Vagina (tissue), 2 donors: ENCODE measurements at places on chromosomes 12 and 14.

- DNase-seq: no peak
Observed at GRCh38 chr12:92404921-92405320, 259.3 kb upstream of the BTG1 start.

DNA sequence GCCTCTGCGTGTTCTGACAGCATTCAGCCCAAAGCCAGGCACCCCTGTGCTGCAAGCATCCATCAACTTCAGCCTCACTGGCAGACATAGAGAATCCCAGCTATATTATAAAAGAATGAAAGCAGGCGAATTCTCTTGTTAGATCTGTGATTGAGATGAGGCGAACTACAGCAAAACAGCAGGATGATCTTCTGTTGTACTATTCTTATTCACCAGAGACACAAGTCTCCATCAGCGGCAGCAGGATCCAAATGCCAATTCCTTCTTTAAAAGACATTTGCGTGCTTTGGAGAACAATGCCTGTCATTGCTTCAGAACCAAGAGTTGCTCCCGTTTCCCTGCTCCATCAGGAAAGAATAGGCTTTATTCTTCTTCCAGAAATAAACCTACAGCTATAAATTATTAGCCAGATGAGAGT is 188.9 kb downstream of the SLC41A2 start:
- DNase-seq: no peak

DNA sequence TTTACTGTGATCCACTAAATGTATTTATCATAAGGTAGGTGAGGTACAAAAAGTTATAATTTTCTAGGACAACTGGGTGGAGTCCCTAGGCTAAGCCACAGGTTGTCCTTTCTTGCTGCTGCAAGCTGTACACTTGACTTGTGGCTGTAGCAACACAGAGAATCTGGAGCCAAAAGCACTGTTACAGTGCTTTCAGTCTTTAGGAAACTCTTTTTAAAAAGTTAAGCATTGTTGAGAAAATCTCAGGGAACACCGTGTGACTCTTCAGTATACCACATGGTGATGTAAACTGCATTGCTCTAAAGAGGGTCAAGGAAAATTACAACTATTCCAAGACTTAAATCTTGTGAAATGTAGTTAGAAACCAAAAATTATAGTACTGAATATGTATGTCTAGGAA is 11.4 kb downstream of the SLC15A5 start:
- no peak for DNase-seq

DNA sequence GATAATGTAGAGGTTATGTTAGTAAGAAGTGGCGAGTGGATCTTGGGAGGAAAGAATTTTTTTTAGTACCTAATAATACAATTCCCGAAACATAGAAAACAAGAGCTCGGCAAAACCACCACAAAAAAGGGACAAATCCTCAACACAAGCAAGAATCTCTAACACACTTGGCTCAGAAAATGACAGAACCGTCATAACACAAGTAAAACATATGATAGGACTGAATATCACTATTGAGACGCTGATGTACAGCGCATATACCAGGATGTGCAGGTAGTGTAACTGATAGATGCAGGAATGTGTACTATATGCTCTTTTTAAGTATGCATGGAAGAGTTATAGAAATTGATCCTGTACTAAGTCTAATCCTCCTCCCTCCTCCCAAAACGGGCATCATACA is 564.5 kb downstream of the BCL11B start:
- DNase-seq: no peak

DNA sequence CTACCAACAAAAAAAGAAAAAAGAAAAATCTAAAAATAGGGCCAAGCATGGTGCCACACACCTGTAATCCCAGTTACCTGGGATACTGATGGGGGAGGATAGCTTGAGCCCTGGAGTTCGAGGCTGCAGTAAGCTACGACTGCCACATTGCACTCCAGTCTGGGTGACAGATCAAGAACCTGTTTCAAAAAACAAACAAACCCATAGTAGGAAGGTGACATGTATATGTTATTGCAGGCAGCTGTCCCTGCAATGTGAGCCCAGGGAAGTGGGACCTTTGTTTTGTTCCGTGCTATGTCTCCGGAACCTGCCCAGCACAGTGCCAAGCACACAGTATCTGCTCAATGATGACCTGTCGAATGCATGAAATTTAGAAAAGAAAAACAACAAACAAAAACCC is 37.2 kb upstream of the YY1 start:
- no peak for DNase-seq

GRCh38 chr12:129949651-129950050 is 45.8 kb upstream of the TMEM132D start:
- no peak for DNase-seq

- peak; percentile 16 for DNase-seq
Observed at GRCh38 chr14:55699131-55700057, 119.4 kb downstream of the KTN1 start.
